Calu3 (cell line): ENCODE measurements at places on chromosomes 1 and 21. TPM values are rescaled to one million over a fixed set of nuclear protein-coding genes. Genes with fewer than 3 reads are reported as not detected.

Gene ETV3L
- total RNA-seq = not detected in 2 replicates

Gene CFAP107
- not detected in 2 replicates for total RNA-seq

- DNase-seq = no peak
These were observed 5.9 kb downstream of the CD48 start for GRCh38 chr1:160705742-160706141.

Gene RPL22
- 256 and 259 TPM in 2 replicates for total RNA-seq

Gene TAL1
- not detected in 2 replicates for total RNA-seq

Gene SMIM11
- total RNA-seq = 1.5 and 12.9 TPM in 2 replicates
